ENCODE measurements at places on chromosomes 1 and 21.
A peak's percentile ranks its signal among the peaks of the same experiment; 100 is the strongest.

- no peak for DNase-seq
These were observed 20.8 kb upstream of the RLF start for GRCh38 chr1:40140211-40140973.

- no peak for DNase-seq
These were observed 147.7 kb upstream of the DNAH14 start for GRCh38 chr1:224781800-224782199.

DNA sequence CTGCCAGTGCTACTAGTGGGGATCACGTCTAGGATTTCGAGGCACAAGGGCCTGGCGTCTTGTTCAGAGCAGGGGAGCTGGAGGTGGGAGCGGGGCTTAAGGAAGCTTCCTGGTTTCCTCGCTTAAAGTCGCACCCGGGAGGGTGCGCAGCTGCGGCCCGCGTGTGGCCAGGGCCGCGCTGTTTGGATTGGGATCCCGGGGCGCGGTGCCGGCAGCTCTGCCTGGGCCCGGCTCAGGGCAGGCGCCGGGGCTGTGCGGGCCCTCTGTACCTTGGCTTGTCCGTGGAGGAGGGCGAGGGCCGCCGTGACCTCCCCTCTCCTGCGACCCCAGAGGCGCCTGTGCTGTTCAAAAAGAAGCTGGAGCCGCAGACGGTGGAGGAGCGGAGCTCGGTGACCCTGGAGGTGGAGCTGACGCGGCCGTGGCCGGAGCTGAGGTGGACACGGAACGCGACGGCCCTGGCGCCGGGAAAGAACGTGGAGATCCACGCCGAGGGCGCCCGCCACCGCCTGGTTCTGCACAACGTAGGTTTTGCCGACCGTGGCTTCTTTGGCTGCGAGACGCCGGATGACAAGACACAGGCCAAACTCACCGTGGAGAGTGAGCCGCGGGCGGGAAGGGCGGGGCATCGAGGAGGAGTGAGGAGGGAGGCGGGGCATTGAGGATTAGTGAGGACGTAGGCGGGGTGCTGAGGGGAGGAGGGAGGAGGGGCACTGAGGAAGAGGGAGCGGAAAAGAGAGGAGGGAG lies 67.8 kb downstream of the OBSCN start:
- DNase-seq: peak; percentile 83

DNA sequence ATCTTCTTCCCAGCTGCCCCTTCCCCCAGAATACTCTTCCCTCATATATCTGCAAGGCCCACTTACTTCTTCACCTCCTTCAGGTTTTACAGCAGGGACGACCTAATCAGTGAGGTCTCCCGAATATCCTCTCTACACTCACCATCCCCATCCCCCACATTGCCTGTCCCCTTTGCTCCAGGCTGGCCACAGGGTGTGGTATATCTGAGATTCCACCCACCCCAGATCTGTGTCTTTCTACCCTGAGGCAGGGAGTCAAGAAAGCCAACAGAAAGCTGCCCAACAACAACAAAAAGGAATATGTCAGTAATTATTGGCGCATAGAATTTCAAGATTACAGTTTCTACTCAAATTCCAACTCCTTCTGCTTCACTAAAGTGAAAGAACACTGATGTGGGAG lies 30.0 kb upstream of the OPRD1 start:
- no peak for DNase-seq

DNA sequence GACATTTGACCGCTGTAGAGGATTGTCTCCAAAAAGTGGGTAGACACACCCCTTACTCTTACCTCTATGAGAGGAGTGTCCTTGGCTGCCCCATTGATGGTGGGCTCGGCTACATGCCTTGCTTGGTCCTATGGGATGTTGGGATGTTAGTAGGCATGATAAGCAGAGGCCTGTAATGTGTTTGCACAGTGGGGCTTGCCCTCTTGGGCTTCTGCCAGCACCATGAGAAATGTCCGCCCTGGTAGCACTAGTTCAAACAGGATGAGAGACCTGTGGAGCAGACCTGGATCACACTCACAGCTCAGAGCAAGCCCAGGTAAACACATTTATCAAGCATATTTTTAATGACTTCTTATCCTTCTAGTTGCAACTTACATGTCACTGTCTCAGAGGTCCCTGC lies 54.2 kb downstream of the SH3GLB1 start:
- no peak for DNase-seq

- no peak for DNase-seq
These were observed 68.6 kb downstream of the GNG12 start for GRCh38 chr1:67764633-67765032.

DNA sequence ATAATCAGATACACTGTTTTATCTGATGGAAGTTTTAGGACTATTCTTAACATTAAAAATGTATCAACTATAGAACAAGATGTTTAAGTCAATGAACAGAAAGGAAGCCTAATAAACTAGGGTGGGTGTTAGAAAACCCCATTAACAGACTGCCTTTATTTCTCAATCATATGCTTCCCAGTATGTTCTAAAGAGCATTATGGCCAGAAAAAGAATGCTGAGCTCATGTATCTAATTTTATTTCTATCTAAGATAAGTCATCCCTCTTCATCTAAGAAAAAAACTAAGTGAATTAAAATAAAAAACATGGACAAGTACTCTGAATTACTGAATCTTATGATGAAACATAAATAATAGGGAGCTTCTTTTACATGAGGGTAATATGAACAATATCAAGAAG lies 86.5 kb upstream of the TTC39A start:
- no peak for DNase-seq

DNA sequence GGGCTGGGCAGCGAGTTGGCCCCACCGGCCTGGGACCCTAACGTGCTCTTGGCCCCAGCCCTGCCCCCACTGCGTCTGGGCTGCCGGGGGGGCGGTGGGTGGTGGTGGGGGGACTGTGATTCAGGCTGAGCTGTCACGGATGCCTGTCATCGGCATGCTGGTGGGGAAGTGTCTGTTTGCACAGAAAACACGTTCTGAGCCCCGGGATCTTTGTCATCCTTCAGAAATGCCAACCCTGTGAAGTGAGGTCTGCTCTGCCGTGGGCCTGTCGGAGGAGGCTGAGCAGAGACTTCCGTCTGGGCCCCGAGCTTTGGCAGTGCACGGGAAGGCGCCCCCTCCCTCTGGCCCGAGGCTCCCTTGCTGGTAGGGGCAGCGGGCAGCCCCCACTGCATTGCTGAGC lies 24.3 kb upstream of the PLCH2 start:
- no peak for DNase-seq

DNA sequence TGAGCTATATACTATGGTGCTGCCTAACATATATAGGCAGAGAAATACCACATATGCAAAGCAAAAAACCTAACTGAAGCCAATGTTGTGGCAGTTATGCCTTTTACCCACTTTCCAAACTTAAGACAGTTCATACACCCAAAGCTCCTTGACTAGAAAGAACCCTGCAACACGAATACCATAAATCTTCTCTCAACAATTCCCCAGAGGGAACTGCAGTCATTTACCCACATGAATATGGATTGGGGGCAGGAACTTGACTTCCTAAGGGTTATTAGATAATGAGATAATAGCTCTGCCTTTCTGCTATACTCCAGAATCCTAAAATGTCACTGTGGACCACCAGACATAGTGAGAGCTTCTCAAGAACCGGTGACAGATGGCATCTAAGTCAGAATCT lies 2.9 kb upstream of the ASPM start:
- no peak for DNase-seq

GRCh38 chr1:244337839-244338238 lies 113.9 kb downstream of the ADSS2 start:
- DNase-seq: no peak

DNA sequence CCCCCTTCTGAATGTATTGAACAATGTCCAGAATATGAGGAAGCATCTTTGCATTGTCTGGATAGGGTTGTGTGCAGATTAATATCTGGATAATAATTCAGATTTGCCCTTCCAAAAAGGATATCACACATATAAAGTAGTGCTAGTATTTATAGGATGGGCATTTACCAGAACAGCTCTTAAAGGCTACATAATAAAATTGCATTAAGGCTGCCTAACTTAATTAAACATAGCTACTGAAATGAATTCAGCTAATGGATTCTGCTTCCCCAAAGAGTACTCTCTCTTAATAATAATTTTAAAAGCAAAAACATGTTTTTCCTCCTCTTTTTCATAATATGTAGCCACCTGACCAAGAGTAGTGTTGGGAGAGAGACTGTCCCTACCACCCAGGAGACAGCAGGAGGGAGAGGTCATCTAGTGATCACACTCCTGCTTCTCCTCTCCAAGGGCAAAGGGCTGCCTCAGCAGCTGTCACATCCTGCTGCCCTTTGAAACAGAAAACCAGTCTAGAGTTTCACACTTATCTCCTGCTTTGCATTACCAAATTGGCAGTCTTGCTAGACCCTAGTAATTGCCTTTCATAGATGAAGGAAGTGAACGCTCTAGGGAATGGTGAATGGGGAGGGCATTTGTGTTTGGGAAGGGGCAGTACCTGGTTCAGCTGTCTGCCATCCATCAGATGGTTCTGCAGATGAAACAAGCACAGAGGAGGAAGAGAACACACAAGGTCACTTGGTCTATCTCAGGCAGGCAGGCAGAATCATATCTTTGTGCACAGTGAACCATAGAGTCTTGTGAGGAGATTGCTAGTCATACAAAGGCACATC lies 29.3 kb upstream of the DDAH1 start:
- DNase-seq: no peak

- no peak for DNase-seq
These were observed at the start of gene NAXE for GRCh38 chr1:156591432-156592157. Gene NAXE (plus strand): TSS chr1:156591776. CDS start chr1:156591805, 29 bp downstream.

GRCh38 chr1:197284966-197285365 lies 16.9 kb downstream of the CRB1 start:
- no peak for DNase-seq

- no peak for DNase-seq
These were observed 145.2 kb upstream of the ERG start for GRCh38 chr21:38643404-38644023.

- no peak for DNase-seq
These were observed 133.6 kb downstream of the EIF4G3 start for GRCh38 chr1:21042929-21043605.

- DNase-seq: no peak
These were observed 33.7 kb downstream of the XCL2 start for GRCh38 chr1:168509875-168510791.

DNA sequence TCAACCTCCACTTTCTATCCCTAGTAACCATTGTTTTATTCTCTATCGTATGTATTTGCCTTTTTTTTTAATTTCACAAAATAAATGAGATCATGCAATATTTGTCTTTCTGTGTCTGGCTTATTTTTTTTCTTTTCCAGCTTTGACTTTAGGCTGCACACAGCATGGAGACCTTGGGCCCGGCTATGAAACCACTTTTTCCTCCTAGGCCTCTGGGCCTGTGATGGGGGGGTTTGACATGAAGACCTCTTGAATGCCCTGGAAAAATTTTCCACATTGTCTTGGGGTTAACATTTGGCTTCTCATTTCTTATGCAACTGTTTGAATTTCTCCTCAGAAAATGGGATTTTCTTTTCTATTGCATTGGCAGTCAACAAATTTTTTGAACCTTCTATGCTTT lies 100.2 kb upstream of the BTG3 start:
- DNase-seq: no peak

DNA sequence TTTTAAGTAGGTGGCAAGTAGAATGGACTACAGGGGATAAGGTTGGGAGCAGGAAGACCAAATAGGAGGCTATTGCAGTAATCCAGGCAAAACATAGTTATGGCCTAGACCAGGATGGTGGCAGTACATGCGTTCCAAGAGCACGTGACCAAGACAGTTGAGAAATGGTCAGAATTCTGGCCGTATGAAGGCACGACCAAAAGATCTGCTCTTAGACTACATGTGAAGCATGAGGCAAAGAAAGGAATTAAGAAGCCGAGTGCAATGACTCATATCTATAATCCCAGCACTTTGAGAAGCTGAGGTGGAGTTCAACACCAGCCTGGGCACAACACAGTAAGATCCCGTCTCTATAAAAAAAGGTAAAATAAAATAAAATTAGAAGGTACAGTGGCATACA lies 71.3 kb downstream of the LUZP1 start:
- no peak for DNase-seq

GRCh38 chr1:79128722-79129121 lies 122.2 kb upstream of the ADGRL4 start:
- DNase-seq: no peak

GRCh38 chr1:9149837-9150581 lies 21.1 kb upstream of the GPR157 start:
- DNase-seq: no peak

DNA sequence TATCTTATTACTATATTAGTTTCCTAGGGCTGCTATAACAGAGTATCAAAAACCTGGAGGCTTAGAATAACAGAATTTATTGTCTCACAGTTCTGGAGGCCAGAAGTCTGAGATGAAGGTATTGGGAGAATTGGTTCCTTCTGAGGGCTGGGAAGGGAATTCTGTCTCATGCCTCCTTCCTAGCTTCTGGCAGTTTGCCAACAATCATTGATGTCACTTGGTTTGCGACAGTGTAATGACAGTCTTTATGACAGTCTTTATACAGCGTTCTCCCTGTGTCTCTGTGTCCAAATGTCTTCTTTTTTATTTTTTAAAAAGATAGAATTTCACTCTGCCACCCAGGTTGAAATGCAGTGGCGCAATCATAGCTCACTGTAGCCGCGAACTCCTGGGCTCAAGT lies 15.8 kb upstream of the CENPF start:
- DNase-seq: no peak

DNA sequence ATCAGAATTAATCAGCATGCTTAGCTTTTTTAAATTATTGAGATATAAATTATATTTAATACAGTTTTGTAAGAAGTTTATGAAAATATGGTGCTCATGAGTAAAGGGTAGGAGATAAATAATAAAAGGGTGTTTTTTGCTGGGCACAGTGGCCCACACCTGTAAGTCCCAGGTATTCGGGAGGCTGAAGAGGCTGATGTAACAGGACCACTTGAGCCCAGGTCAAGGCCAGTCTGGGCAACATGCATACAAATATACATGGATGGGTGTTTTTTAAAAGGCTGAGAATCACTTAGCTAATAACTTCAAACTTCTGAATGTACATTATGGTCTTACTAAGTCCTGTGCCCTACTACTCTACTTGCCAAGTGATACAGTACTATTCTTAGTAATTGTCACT lies 73.2 kb downstream of the TRIM33 start:
- no peak for DNase-seq

DNA sequence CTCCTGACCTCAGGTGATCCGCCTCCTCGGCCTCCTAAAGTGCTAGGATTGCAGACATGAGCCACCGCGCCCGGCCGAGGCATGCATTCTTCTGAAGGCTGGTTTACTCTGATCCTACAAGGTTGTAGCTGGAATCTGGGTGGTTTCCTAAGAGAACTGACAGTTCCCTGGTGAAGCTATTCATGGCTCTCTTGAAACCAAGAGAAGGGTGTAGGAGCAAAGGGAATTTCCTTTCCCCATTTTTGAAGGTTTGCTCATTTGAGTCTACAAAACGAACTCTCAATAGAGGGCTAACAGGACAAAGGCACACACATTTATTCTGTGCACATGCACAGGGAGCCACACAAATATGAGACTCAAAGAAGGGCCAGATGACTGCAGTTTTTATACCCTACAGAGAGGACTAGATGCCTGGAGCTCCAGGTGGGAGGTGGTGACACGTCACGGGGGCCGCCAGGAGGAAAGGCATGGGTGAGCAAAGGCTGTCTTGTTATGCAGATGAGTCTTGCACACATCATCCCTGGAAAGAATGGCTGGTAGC lies 49.5 kb upstream of the ERRFI1 start:
- no peak for DNase-seq

- DNase-seq: no peak
These were observed 102.6 kb downstream of the NRIP1 start for GRCh38 chr21:14962217-14962616.

GRCh38 chr1:70553567-70553956 lies 142.5 kb downstream of the CTH start:
- DNase-seq: no peak

Measured in right renal pelvis (tissue), 4 donors.